Chondrocyte (in vitro differentiated cells): ENCODE measurements at places on chromosomes 13 and 19. TPM values are rescaled to one million over a fixed set of nuclear protein-coding genes. Genes with fewer than 3 reads are reported as not detected.

- DNase-seq: no peak
These were observed 518 bp downstream of the TFDP1 start for GRCh38 chr13:113584870-113585671.

DNA sequence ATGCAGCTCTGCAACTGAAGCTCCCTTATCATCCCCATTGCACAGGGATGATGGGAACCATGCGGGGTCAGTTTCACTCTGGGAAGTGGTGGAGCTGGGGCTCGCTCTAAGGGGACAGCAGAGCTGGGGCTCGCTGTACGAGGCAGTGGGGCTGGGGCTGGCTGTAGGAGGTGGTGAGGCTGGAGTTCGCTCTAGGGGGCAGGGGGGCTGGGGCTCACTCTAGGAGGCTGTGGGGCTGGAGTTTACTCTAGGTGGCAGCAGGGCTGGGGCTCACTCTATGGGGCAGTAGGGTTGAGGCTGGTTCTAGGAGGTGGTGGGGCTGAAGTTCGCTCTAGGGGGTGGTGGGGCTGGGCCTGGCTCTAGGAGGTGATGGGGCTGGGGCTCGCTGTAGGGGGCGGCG lies 99.1 kb downstream of the UQCRFS1 start:
- no peak for DNase-seq

DNA sequence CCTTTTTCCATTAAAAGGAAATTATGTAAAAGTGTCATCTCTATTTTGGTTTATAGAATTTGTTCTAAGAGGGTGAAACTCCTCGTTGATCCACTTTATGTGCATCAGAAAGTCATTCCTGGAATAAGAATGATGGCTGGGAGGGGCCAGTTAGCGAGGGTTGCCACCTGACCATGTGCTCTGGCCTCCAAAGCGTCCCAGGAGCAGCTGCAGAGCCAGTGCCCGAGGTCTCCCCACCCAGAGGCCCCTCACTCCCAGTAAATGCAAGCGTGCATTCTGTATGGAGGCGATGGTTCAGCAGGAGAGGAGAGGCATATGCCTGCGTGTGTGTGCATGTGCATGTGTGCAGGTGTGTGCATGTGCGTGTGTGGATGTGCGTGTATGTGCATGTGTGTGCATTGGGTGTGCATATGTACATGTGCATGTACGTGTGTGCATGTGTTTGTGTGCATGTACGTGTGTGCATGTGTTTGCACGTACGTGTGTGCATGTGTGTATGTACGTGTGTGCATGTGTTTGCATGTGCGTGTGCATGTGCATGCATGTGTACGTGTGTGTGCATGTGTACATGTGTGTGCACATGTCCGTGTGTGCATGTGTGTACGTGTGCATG lies 345.8 kb downstream of the TEX29 start:
- DNase-seq: no peak

The RETN gene
- not detected in 3 replicates for total RNA-seq

DNA sequence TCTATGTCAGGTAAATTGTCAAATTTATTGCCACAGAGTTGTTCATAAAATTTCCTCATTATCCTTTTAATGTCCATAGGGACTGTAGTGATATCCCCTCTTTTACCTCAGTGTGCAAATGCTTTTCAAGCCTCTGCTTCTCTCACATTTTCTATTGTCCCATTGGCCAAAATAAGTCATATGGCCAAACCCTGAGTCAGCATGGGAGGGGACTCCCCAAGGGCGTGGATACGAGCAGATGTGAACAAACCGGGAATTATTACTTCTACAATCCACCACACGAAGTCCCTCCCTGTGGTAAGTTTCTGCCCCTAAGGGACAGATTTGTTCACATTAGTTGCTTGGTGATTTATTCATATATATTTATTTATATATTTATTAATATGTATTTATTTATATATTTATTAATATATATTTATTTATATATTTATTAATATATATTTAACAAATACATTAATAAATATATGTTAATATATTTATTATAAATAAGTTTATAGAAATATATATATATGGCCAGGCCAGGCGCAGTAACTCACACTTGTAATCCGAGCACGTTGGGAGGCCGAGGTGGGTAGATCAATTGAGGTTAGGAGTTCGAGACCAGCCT lies 20.1 kb upstream of the CAMSAP3 start:
- no peak for DNase-seq

The FAM216B gene
- total RNA-seq: not detected in 3 replicates

GRCh38 chr13:51397262-51397941 lies 55.4 kb downstream of the INTS6 start:
- DNase-seq: no peak

GRCh38 chr19:46014941-46015686 lies 7.7 kb downstream of the PGLYRP1 start:
- DNase-seq: no peak

DNA sequence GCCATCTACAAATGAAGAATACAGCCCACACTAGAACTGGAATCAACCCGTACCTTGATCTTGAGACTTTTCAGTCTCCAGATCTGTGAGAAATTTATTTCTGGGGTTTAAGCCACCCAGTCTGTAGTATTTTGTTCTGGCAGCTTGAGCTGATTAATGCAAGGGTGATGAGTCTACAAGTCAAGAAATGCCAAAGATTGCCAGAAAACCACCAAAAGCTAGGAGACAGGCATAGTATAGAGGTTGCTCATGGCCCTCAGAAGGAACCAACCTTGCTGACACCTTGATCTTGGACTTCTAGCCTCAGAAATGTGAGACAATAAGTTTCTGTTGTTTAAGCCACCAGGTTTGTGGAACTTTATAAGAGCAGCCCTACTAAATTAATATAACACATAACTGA lies 428.2 kb upstream of the KLF12 start:
- DNase-seq: no peak

DNA sequence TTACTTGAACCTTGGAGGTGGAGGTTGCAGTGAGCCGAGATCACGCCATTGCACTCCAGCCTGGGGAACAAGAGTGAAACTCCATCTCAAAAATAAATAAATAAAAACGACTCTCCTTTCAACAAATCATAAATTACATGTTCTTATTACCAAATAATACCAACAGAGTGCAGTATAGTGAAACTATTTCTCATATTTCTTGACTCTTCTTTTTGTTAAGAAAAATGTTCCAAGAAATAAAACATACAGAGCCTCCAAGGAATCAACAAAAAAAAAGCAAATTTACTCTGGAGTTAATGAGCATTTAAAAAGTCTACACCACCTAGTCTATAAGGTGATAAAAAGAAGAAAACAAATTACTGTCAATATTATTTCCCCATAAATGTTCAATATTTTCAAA lies 188.8 kb downstream of the KLF12 start:
- DNase-seq: no peak

GRCh38 chr19:42159942-42160341 lies 27.7 kb upstream of the POU2F2 start:
- no peak for DNase-seq

GRCh38 chr13:113061271-113061625 lies 44.3 kb upstream of the F7 start:
- peak; percentile 56 for DNase-seq

GRCh38 chr13:113665597-113666328 lies 1.3 kb upstream of the GRK1 start:
- DNase-seq: peak; percentile 68

GRCh38 chr19:13195678-13196077 lies 45.5 kb downstream of the IER2 start:
- DNase-seq: no peak
